ENCODE measurements at places on chromosomes 16 and 17.

DNA sequence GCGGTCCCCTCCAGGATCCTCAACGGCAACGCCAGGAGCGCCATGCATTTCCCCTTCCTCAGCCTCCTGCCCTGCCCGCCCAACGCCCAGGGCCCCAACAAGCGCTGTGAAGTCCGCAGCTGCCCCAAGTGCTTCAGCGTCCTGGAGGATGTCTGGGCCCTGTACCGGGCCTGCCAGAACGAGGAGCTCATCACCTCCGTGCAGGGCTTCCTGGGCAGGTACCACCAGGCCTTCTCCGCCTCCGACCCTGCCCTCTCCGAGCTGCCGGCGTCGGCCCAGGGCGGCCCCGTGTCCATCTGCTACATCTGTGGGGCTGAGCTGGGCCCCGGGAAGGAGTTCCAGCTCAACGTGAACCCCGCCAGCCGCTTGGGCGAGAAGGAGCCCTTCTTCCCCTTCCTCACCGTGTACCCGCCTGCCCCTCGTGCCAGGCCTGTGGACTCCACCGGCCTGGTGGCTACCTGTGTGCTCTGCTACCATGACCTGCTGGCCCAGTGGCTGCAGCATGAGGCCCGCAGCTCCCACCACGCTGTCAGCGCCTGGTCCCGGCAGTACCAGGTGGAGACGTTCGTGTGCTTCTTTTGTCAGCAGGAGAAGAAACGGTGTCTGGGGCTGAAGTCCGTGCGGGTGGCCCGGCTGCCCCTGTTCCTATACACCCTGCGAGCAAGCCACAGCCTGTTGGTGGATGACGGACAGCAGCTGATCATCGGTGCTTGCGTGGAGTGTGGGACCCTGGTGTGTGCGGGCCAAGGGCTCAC, 58.9 kb upstream of the CIBAR2 start:
- H3K4me3 ChIP-seq, result no peak overlapping the region
- H3K36me3 ChIP-seq, result no peaks in the 10 kb centered on the region
- H3K27me3 ChIP-seq, result peaks cover 50% of the 10 kb centered on the region
- no peak for ATAC-seq
- no peaks in the 10 kb centered on the region for H3K4me1 ChIP-seq
- H3K27ac ChIP-seq, result no peak overlapping the region

- peaks cover 17% of the 10 kb centered on the region for H3K36me3 ChIP-seq
- ATAC-seq, result peak; percentile 17
- H3K27ac ChIP-seq, result peak overlapping the region; percentile 86
- H3K27me3 ChIP-seq, result no peaks in the 10 kb centered on the region
- peaks cover 7% of the 10 kb centered on the region for H3K4me1 ChIP-seq
These were observed 774 bp downstream of the ENGASE start for GRCh38 chr17:79075446-79075750.

DNA sequence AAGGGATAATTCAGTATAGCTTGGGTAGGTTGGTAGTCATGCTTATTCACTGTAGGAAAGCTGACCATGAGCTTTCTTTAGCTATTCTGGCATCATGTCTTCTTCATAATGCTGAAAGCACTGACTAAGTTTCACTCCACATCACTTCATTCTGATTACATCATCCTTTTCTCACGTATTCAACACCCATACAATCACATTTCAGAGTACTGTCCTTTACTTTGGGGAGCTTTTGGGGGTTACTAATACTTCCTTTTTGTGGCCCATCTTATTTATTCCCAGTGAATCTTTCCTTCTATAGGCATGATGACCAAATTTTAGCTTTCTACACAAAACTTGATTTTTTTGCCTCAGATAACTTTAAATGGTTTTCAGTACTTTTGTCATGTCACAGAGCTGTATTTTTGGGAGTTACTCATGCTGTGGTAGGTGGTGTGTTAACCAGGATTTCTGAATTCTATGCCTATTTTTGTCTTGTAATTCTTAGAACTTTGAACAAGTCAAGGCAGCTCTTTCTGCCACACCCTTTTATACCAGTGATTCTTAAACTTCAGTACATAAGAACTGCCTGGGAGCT, 23.5 kb downstream of the TADA2A start:
- peak; percentile 92 for ATAC-seq
- H3K27me3 ChIP-seq, result no peaks in the 10 kb centered on the region
- peak overlapping the region; percentile 62 for H3K4me3 ChIP-seq
- peaks cover 7% of the 10 kb centered on the region for H3K4me1 ChIP-seq

DNA sequence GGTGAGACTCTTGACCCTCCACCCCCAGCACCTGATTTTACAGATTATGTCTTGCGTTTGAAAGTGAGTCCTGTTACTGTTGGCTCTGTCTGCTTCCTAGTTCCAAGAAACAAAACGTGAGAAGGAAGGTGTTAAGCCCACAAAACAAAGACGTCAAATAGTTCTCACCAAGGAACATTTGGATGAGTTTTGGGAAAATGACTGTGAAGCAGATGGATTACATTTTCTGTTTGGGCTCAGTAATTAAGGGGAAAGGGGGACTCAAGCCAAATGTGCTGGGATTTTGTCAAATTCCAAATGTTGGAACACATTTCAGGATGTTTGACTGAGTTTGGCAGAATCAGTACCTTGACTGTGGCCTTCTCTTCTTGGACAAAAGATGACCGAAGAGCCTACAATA, 71.2 kb downstream of the PCTP start:
- H3K27me3 ChIP-seq, result peaks cover 6% of the 10 kb centered on the region
- no peak overlapping the region for H3K27ac ChIP-seq
- H3K4me1 ChIP-seq, result no peaks in the 10 kb centered on the region
- no peak overlapping the region for H3K4me3 ChIP-seq
- no peaks in the 10 kb centered on the region for H3K36me3 ChIP-seq

DNA sequence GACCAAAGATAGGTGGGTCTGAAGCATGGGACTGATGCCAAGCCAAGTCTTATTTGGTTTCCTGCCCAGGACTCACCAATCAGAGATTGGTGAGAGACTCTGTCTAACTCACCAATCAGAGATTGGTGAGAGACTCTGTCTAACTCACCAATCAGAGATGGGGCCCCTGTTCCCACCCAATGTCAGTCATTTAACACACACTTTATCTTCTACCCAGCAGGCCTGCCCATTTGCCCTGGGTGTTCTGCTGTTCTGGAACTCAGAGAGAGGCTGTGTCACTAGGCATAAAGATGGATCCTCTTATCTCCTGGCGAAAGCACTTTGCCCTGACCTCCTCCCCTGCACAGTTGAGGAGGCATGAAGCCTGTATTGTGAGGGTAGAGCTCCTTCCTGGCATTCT, 5.4 kb upstream of the RHOT1 start:
- no peaks in the 10 kb centered on the region for H3K27me3 ChIP-seq
- H3K36me3 ChIP-seq, result no peaks in the 10 kb centered on the region
- no peak overlapping the region for H3K4me3 ChIP-seq
- H3K4me1 ChIP-seq, result peaks cover 4% of the 10 kb centered on the region
- no peak overlapping the region for H3K27ac ChIP-seq
- ATAC-seq, result peak; percentile 39

DNA sequence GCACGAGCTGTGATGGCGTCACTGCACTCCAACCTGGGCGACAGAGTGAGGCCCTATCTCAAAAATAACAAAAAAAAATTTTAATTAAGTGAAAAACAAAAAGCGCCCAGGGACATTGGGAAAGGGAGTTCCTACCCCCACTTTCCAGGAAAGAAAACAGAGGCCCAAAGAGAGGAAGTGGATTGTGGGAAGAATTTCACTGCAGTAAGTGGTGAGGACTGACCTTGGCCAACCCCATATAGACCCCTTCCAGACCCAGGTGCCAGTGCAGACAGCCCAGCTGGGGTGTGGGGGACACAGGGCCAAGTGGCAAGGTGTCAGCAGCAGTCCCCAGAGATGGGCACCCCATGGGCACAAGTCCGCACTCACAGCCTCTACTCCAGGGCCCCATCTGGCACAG, 29.0 kb upstream of the KRT17 start:
- no peak overlapping the region for H3K4me3 ChIP-seq
- no peaks in the 10 kb centered on the region for H3K36me3 ChIP-seq
- peaks cover 3% of the 10 kb centered on the region for H3K27me3 ChIP-seq
- no peaks in the 10 kb centered on the region for H3K4me1 ChIP-seq

- no peak for ATAC-seq
- H3K4me3 ChIP-seq, result no peak overlapping the region
- peaks cover 12% of the 10 kb centered on the region for H3K36me3 ChIP-seq
- no peaks in the 10 kb centered on the region for H3K27me3 ChIP-seq
- H3K27ac ChIP-seq, result no peak overlapping the region
- peaks cover 5% of the 10 kb centered on the region for H3K4me1 ChIP-seq
These were observed 36.1 kb upstream of the CAPN15 start for GRCh38 chr16:491220-491919.

DNA sequence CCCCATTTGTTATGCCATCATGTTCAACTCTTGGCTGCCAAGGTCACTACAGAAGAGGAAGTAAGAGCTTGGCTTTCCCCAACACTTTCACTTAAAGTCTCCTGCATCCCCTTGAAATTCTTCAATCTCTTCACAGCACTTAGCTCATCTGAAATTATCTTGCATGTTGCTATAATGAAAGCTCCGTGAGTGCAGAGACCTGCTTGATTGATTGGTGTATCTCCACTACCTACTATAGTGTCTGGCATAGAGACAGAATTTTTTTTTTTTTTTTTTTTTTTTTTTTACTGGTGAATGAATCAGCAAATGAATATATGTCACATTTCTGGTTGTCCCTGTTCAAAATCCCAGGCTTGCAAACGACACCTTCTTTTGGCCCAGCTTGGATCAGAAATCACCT, 1.9 kb upstream of the SDR42E1 start:
- no peak for ATAC-seq
- peaks cover 7% of the 10 kb centered on the region for H3K27me3 ChIP-seq
- peaks cover 14% of the 10 kb centered on the region for H3K36me3 ChIP-seq
- H3K27ac ChIP-seq, result no peak overlapping the region
- H3K4me3 ChIP-seq, result no peak overlapping the region
- H3K4me1 ChIP-seq, result peaks cover 22% of the 10 kb centered on the region

DNA sequence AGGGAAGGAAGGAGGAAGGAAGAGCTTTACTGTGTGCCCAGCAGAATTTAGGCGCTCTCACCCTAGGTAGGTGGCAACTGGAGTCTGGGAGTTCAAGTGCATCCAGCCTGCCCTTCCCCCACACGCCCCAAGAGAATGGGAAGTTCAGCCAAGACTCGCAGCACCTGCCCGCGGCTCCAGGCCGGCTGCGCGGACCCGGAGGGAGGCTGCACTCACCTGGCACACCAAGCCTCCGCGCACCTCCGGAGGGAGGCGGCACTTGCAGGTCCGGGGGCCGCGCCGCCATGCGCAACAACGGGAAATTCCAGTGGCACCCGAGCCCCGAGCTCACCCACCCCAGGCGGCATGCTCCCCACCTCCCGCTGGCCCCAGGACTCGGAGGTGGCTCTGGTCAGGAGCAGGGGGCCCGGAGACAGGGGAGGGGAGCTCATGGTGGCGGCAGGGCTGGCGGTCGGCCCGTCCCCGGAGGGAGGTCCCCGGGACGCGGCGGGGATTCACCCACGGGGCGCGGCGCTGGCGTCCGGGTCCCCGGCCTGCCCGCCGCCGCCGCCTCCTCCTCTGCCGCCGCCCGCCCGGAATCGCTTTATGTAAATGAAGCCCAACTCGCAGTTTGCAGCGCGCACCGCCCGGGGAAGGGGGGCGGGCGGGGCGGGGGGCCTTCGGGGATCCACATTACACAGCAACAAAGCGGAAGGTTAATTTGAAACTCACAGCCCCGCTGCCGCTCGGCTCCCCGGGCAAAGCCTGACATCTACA, at the start of gene ZFHX3:
Gene ZFHX3, minus strand, starts transcription at position 593 of the 756 bp plus-strand sequence. CDS start 87,983 bp downstream, outside the sequence.
- H3K27me3 ChIP-seq, result peaks cover 25% of the 10 kb centered on the region
- H3K36me3 ChIP-seq, result no peaks in the 10 kb centered on the region
- H3K27ac ChIP-seq, result no peak within 1 kb of the TSS
- peaks cover 4% of the 10 kb centered on the region for H3K4me1 ChIP-seq
- ATAC-seq, result peak; percentile 53

GRCh38 chr17:71234349-71234748, 886.5 kb upstream of the SOX9 start:
- no peaks in the 10 kb centered on the region for H3K36me3 ChIP-seq
- H3K27me3 ChIP-seq, result peaks cover 2% of the 10 kb centered on the region
- no peak for ATAC-seq
- no peak overlapping the region for H3K27ac ChIP-seq
- no peak overlapping the region for H3K4me3 ChIP-seq
- no peaks in the 10 kb centered on the region for H3K4me1 ChIP-seq

DNA sequence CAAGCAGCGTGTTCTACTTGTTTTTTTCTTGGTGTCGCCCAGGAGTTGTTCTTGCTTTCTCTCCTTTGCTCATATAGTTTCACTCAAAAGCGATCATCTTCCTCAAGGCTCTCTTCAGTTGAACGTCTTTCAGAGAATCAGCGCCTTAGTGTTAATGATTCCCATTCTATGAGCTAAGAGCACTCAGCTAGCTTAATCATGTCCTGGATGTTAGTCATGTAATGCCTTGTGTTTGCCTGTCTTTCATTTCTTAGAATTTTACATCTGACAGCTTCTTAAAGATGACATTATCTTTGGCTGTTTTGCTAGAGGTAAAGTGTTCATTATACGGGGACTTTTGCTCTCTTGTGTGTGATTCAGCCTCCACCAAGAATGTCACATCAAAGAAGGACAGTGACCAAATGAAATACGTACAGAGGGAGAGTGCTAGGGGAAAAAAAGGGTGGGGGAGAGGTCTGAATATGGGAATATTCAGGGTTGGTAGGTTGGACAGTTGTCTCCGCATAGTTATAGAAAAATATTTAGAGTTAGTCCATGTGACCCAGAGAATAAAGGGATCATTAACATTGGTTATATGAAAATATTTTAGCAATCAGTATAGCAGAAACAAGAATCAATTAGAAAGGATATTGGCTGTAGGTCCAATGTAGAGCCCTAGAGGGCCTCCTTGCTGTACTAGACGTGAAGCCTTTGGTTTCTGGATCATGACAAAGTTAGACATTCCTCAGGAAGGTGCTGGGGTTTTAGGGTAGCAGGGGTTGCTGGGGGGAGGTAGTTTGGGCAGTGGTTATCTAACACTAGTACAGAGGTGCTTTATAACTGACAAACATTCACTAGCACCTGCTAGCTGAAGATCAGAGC, 31.9 kb upstream of the ANKFN1 start:
- H3K4me3 ChIP-seq, result no peak overlapping the region
- peaks cover 9% of the 10 kb centered on the region for H3K27me3 ChIP-seq
- no peaks in the 10 kb centered on the region for H3K36me3 ChIP-seq

DNA sequence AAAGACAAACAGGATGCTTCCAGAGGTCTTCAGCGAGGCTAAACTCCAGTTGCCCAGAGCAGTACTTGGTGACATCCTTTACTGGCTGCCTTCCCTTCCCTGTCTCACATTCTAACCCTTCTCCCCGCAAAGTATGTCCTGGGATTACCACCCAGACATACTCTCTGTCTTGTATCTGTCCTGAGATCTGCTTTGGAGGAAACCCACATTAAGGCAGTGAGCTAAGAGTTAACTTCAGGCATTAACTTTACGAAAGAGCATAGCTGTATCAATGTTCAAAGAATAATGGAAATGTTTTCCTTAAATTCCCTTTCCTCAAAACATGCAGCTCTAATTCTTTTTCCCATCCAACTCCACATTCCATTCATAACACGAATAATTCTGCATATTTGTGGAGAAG, 385.2 kb downstream of the NPIPA8 start:
- peaks cover 37% of the 10 kb centered on the region for H3K27me3 ChIP-seq
- no peak overlapping the region for H3K27ac ChIP-seq
- H3K4me1 ChIP-seq, result no peaks in the 10 kb centered on the region
- H3K36me3 ChIP-seq, result no peaks in the 10 kb centered on the region
- ATAC-seq, result no peak

GRCh38 chr17:55705847-55706246, 16.8 kb downstream of the TMEM100 start:
- no peaks in the 10 kb centered on the region for H3K36me3 ChIP-seq
- no peak overlapping the region for H3K4me3 ChIP-seq
- no peak overlapping the region for H3K27ac ChIP-seq

All from activated T-helper 17 cell treated with anti-CD3 and anti-CD28 coated beads, Interleukin-2, amount 50 U/mL, for 72 hours (primary cell).